ENCODE measurements at places on chromosomes 11 and 22.

- DNase-seq: no peak
These were observed 29.3 kb downstream of the SHANK2 start for GRCh38 chr11:71223081-71223405.

GRCh38 chr22:39360242-39360641, 10.5 kb downstream of the SYNGR1 start:
- DNase-seq: no peak

GRCh38 chr22:36480941-36481392, 473 bp downstream of the TXN2 start:
- DNase-seq: no peak

DNA sequence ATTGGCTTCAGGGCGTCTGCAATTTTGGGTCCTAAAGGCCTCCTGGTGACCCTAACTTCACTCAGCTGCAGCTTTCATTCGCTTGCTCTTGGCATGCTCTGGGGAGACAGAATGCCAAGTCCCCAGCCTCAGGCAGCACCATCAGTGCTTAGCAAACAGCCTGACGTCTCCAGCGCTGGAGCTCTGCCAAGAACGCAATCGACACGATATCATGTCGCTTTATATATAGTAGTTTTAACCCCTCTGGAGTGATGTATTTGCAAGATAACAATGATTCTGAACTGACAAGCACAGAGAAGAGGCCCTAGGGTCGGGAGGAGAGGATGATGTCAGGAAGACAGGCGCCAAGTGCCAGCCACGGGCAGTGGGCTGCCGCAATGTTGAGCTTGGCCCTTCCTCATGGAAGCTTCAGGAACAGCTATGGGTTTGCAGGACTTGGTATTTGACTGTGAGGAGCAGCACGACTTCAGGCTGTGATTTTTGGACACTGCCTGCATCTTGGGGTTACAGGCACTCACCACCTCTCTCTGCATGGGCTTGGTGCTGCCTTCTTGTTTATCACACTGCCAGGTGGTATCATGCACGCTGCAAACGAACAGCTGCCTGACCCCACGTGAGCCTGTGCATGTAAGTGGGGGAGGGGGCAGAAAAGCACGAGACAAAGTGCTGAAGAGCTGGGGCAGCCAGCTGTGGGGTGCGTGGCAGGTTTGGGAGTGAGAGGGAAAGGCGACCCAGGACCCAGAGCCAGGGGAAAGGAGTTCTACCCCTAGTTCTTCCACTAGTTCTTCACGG, 26.1 kb downstream of the B3GAT1 start:
- DNase-seq: no peak

GRCh38 chr11:1520209-1520662, 33.7 kb upstream of the MOB2 start:
- no peak for DNase-seq

DNA sequence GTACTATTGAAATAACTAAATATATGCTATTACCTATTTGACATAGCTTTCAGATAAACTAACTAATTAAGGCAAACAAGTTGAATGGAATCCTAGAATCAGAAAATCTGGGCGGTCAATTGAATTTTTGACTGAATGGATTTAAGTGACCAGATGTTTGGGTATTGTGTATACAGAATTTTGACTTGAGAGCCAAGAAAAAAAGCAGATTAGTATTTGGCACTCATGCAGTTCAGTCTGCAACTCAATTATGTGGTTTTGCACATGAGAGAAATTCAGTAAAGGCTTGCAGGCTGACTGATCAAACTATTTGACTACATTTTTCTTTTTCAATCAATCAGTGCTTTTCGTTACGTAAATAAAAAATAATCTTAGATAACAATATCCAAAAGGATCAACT, 254.8 kb downstream of the GUCY1A2 start:
- no peak for DNase-seq

GRCh38 chr11:2193099-2193887, 21.7 kb upstream of the TH start:
- no peak for DNase-seq

DNA sequence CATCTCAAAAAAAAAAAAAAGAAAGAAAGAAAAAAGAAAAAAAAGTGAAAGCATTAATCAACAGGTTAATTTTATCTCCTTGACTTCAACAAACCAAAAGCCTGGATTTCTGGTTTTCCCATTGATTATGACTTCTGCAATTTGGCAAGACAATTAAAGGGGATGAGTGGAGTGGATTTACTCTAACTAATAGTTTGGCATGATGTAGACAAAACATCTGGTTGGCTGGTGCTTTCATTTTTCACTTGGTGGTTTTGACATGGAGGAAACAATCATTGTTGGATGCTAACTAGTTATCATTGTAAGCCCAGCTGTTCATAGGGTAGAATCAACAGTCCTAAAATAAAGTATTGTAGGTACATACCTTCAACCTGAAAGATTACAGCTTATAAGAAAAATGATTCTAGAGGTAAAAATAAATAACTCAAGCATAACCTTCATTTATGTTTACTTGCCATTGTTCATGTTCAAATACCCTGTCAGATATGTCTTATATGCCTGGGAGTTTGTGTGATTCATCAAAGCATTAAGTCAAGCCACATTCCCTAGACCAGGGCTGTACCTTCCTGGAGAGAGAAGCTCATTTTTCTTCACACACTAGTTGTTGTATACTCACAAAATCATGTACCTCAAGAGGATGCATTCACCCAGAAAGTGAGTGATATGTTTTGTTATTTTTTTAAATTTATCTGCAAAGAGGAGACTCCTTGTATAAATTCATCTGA, 15.1 kb downstream of the FIBIN start:
- DNase-seq: no peak

DNA sequence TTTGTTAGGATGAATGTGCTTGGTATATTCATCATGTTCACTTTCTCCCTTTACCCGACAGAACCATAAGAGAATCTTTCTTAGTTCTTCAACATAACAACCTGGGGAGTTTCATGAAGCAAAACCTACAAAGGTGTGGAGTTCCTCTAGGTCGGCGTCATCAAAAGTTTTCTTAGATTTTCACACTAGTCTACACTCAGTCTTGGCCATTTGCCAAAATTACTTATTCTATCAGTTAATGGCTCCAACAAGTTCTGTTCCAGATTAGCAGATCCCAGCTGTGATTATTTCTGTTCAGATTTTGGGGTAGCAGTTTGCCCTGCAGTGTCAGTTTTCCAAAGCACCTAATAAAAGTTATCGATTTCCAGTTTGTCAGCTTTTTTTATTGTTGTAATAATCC, 935.8 kb upstream of the RAG2 start:
- no peak for DNase-seq

- DNase-seq: no peak
These were observed 65.5 kb upstream of the SOX6 start for GRCh38 chr11:16421826-16422225.

DNA sequence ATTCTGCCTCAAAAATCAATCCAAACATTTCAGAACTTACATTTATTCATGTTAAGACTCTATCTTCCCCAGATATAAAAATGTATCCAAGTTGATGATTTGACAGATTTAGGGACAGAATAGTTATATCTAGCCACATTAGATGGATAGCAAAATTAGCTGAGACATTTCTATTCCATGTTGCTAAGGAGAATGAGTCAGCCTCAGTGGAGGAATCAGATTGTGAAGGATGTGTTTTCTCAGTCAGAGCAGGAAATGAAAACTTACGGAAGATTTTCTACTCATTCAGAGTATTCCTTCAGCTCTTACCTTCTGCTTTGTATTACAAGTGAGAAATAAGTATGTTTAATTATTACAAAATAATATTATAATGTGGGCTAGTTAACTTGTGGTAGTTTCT, 556.3 kb upstream of the ANO3 start:
- DNase-seq: no peak

- peak; percentile 10 for DNase-seq
These were observed 67.4 kb downstream of the SCUBE1 start for GRCh38 chr22:43275545-43276317.

Measured in activated CD4-positive, alpha-beta T cell treated with anti-CD3 and anti-CD28 coated beads, Interleukin-2, amount 50 U/mL, for 16 hours (primary cell).